Activated T-helper 1 cell treated with anti-CD3 and anti-CD28 coated beads, Interleukin-12 subunit alpha, Interleukin-12 subunit beta, Interleukin-2, Interleukin-4 antibody, amounts not matched to agents 30 ng/mL and 10 ng/mL and 1 ng/mL, durations not matched to agents 14 hours and 24 hours and 36 hours (primary cell): ENCODE measurements at places on chromosomes 7 and 10. TPM values are rescaled to one million over a fixed set of nuclear protein-coding genes. Genes with fewer than 3 reads are reported as not detected.

The KCND2 gene
- not detected in 2 replicates for total RNA-seq

The ADARB2 gene
- total RNA-seq: 0.05 and 0.20 TPM in 2 replicates

GRCh38 chr7:16926861-16927260, 45.1 kb upstream of the AGR3 start:
- no peak for DNase-seq

GRCh38 chr10:77371848-77372799, 265.5 kb downstream of the KCNMA1 start:
- no peak for DNase-seq

DNA sequence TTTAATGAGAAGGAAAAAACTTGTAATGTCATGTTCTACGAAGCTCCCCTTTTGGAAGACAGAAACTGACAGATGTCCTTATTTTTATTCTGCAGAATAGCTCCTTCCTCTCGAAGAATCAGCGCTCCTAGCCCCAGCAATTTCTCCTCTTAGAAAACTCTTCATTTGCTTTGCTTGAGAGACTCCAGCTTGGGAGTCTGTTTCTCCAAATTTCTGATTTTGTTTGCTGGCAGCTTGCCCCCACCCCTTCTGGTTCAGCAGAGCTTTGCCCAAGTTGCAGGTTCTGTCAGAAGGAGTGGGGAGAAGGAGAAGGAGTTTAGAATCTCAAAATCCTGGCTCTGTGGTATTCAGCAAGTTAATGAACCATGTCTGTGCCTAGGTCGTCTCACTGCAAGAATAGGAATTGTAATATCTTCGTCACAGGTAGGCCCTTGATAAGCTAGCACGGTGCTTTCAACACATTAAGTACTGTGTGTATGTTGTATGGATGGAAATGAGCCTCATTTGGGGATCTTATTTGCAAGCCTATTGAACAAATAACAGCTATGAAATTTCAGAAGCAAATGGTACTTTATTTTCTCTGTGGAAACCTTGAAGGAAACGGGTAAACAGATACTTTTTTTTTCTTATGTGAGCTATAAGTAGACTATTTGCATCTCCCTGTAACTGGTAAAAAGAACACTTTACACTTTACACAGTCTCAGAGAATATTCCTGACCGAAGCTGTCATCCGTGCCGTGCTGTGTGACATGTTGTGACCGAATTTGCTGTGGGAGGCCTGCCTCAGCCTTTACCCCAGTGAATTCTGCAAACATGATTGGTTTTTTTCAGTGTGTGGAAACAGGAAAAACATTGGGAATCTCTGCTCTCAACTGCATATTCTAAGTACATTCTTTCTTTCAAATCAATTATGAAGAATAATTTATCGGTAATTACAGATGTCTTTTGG, 290.9 kb downstream of the CAMK1D start:
- DNase-seq: no peak

- no peak for DNase-seq
Observed at GRCh38 chr10:75023074-75023473, 88.4 kb upstream of the SAMD8 start.

The CEP55 gene
- total RNA-seq: 53.0 and 55.7 TPM in 2 replicates

GRCh38 chr7:44449584-44449928, 40.9 kb downstream of the NUDCD3 start:
- DNase-seq: no peak

The FXYD4 gene
- 0.44 TPM in 1 of 2 replicates, not detected in the other for total RNA-seq

DNA sequence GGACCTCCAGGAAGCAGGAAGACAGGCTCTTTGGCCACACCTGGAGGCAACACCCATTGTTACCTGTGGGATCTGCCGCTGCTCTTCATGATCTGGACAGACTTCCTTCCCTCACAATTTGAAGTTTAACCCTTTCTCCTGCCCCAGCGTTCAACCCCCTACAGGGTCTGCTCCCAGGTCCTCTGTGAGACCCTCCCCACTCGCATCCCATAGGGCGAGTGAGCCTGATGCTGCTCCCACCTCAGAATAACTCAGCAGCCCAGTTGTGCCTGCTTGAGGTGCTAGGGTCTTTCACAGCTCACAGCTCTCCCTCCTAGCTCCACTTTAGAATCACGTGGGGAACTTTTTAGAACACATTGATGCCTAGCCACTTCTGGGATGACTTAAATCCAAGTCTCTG, 61.8 kb upstream of the C10orf90 start:
- no peak for DNase-seq

The SH2B2 gene
- total RNA-seq: 2.1 and 2.6 TPM in 2 replicates

- DNase-seq: no peak
Observed at GRCh38 chr7:20786049-20786412, 655 bp downstream of the SP8 start.

DNA sequence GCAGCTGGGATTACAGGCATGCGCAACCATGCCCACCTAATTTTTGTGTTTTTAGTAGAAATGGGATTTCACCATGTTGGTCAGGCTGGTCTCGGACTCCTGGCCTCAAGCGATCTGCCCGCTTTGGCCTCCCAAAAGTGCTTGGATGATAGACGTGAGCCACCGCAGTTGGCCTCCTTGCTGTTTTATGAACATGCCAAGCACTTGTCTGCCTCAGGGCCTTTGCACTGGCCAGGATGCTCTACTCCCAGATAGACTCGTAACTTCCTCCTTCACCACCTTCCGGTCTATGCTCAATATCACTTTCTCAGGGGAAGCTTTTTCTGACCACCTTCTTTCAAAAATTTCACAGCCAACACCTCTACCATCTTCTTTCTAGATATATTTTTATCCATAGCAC, 6.3 kb downstream of the SLC26A5 start:
- DNase-seq: no peak

DNA sequence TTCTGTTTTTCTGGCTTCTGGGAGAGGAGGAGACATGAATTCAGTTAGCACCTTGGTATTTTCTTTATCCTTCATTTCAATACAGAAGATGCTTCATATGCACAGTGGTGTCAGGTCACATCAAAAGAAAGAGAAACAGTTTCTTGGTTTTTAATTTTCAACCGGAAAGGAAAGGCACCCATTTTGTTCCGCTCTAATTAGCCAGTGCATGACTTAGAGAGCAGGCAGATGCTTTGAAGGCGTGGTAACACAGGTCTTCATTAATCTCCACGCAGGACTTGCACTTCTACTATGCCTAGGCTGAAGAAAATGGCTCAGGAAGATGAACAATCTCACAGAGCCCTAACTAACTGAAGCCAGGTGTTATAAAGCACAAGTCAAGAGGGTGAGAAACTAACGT, 70.4 kb upstream of the ATRNL1 start:
- no peak for DNase-seq

The CYP2C19 gene
- not detected in 2 replicates for total RNA-seq

GRCh38 chr7:2197436-2198155, 35.1 kb downstream of the MAD1L1 start:
- DNase-seq: no peak

DNA sequence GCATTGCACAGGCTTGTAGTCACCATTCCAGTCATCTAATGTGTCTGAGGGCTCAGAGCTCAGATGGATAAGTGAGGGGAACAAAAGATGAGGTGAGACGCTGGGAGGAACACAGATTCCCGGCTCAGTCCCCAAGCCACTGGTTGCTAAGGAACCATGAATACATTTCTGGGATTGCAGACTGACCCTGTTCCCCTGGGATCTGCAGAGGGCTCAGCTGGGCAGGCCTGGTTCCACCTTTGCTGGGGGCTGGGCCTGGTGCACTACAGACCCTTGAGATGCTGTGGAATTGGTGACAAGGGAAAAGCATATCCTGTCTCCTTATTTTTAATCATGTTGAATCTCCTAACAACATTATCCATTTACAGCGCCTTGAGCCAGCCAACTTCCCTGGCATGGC, 19.2 kb downstream of the ELFN1 start:
- DNase-seq: no peak

DNA sequence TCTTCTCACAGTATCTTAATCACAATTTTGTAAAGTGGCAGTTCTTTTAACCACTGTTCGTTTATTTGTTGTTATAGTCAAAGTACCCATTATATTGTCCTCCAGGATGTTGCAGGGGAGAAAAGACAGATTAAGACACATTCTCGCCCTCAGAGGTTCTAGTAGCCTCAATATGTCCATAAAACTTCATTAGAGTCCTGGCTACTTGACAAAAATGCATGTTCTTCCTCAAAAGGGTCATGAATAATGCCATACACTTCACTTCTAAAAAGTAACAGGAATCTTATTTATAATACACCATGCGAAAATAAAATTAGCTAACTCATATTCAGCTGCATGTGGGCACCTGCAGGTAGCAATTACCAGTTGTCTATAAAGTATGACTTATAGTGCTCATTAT, 109.3 kb upstream of the ANK3 start:
- no peak for DNase-seq
